ENCODE measurements at places on chromosomes 3 and 15.
A peak's percentile ranks its signal among the peaks of the same experiment; 100 is the strongest.

- DNase-seq, result no peak
Measured at GRCh38 chr15:45136378-45136764, 6.6 kb downstream of the DUOX1 start.

- no peak for DNase-seq
Measured at GRCh38 chr15:33119273-33119672, 75.2 kb downstream of the FMN1 start.

GRCh38 chr3:53850895-53851294 lies 4.5 kb downstream of the IL17RB start:
- DNase-seq, result no peak

DNA sequence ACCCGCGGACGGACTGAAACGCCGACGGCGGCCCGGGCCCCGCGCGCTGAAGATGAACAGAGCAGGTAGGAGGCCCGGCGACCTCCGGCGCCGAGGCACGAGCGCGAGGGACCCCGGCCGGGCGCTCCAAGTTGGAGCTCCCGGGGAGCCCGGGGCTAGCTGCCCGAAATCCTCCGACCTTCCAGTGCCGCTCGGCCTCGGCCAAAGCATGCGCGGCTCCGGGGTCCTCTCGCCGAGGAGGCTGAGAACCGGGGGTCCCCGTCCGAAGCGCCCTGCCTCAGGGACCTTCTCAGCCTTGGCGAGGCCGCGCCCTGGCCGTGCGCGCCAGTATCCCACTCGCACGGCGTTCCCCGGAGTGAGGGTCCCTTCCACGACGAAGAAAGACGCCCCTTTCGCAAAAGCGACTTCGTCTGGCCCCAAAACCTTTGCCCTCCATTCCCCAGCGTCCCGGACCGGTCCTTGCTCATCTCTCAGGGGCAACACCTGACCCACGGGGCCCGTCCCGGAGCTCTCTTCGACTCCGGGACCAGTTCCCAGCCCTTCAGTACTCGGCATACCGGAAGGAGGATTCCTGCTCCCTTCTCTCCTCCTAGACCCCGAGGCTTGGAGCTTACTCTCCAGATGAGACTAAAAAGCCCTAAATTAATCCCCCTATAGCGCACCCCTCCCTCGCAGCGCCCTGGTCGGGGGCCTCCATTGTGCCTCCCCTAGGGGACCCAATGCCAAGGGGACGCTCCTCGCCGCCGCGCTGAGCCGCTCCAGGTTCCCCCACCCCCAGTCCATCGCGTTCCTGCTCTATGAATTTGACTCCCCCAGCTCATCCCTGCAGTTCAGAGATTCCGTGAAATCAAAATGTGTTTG lies 7.7 kb upstream of the FGD5 start:
- no peak for DNase-seq

DNA sequence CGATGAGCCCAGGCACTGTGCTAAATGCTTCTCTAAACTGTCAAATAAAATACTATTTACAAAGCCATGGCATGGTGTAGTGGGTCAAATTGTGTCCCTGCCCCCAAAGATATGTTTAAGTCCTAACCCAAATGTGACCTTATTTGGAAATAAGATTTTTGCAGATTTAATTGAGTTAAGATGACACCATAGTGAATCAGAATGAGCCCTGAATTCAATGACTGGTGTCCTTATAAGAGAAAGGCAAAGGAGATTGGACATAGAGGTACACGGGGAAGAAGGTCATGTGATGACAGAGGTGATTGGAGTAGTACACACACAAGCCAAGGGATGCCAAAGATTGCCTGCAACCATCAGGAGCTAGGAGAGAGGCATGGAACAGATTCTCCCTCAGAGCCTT lies 121.6 kb upstream of the VEPH1 start:
- no peak for DNase-seq

- no peak for DNase-seq
Measured at GRCh38 chr3:14772533-14773138, 46.1 kb upstream of the FGD5 start.

GRCh38 chr3:12541625-12542024 lies 3.7 kb downstream of the MKRN2OS start:
- no peak for DNase-seq

DNA sequence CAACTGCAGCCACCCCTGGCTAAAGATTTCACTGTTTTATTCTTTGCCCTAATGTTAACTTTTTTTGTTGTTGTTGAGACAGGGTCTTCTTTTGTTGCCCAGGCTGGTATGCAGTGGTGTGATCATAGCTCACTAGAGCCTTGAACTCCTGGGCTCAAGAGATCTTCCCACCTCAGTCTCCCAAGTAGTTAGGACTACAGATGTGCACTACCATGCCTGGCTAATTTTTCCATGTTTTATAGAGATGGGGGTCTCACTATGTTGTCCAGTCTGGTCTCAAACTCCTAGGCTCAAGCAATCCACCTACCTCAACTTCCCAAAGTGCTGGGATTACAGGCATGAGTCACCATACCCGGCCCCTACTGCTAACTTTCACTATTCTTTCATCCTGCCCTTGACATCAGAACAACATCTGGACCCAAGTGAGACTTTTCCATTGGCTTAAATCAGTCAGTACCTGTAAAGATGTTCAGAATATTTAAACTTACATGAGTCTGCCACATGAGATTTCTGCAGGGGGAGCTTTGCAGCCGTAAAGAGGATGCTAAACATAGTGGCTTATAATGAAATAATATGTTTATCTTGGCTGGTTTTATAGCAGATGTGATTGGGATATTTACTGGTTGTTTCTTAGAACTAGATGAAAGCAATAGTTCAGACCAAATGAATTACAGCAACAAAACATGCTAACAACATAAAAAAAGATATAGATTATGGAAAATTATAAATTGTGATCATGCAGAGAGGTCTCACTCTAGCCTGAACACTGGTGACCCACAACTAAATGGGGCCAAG lies 73.6 kb downstream of the HMG20A start:
- no peak for DNase-seq

GRCh38 chr15:89121414-89121813 lies 33.2 kb downstream of the ABHD2 start:
- DNase-seq, result peak; percentile 15

All from NCI-H187 treated with DMSO at 0.1 percent for 48 hours (cell line).